Stimulated activated CD8-positive, alpha-beta memory T cell treated with anti-CD3 and anti-CD28 coated beads, Interleukin-4, amount 100 ng/mL, for 1 hour (primary cell): ENCODE measurements at places on chromosomes 4 and X.

DNA sequence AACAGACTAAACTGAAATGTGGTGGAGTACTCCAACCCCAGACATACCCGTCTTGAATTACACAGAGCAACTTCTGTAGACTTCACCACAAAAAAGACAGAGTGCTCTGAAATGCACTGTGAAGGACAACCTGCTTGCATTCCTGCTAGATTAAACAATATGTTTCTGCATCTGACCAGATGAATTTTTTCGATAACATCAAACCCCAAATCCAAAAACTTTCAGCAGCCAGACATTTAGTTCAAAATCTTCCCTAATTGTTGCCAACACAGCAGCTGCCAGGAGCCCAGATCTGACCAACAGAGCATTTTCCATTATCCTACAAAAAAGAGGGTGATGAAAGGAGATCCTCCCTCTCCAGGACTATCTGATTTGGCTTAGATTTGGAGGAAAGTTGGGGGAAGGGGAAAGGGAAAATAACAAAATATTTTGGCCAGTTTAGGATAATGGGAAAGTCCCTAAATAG lies 356.5 kb downstream of the PDGFC start:
- no peak for DNase-seq

GRCh38 chr4:76620723-76621468 lies 185.9 kb downstream of the SHROOM3 start:
- DNase-seq: no peak

DNA sequence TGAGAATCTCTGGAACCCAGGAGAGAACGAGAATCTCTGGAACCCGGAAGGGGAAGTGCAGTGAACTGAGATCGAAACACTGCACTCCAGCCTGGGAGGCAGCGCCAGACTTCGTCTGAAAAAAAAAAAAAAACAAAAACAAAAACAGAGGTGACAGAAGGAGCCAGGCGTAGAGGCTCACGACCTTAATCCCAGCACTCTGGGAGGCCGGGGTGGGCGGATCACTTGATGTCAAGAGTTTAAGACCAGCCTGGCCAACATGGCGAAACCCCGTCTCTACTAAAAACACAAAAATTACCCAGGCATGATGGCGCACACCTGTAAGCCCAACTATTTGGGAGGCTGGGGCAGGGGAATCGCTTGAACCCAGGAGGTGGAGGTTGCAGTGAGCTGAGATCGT lies 17.0 kb downstream of the ZNF280C start:
- DNase-seq: no peak

DNA sequence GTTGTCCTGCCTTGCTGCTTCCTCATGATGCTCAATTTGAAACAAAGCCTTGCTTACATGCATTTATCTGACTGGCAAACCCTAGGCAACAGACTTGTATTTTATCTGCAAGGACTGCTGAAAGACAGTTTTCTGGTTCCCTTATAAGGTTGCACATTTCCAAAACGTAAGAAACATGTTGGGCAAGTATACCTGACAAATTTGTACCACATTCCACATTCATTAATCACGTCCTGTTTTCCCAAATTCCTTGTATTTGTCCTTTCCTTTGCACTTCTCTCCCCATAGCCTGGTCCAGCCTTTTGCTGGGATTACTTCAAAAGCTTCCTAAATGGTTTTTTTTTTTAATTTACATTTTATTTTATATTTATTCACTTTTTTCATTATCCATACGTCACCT lies 310.1 kb downstream of the PPP3CA start:
- DNase-seq: no peak

- no peak for DNase-seq
Measured at GRCh38 chr4:46554760-46555465, 165.0 kb upstream of the GABRA2 start.

DNA sequence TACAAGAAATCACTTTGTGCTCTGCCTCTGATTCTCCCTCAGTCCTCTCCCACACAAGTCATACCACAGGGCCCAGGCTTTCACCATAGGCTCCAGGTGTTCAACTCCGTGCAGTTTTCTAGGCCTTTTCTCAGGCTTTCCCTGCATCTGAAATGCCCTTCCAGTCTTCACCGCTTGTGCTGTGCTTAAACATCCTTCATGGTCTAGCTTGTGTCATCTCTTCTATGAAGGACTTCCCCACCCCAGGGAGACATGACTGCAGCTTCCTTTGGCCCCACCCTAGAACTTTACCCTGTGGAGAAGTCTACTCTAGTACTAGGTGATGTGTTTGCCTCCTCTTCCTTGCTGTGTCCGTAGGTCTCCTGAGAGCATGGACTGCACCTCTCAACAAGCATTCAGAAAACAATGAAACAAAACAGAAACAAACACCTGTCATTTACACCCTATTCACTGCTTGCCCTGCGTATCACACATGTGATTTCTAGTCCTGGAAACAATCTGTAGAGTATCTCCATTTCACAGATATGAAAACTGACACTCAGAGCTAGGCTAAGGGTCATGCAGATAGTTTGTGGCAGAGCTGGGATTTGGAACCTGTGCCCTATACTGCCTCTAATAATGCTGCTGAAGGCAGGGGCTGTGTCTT lies 22.7 kb upstream of the LEF1 start:
- no peak for DNase-seq

GRCh38 chrX:26778320-26778888 lies 562.4 kb downstream of the MAGEB5 start:
- DNase-seq: no peak

- DNase-seq: no peak
Measured at GRCh38 chrX:68419975-68420374, 13.3 kb downstream of the OPHN1 start.

DNA sequence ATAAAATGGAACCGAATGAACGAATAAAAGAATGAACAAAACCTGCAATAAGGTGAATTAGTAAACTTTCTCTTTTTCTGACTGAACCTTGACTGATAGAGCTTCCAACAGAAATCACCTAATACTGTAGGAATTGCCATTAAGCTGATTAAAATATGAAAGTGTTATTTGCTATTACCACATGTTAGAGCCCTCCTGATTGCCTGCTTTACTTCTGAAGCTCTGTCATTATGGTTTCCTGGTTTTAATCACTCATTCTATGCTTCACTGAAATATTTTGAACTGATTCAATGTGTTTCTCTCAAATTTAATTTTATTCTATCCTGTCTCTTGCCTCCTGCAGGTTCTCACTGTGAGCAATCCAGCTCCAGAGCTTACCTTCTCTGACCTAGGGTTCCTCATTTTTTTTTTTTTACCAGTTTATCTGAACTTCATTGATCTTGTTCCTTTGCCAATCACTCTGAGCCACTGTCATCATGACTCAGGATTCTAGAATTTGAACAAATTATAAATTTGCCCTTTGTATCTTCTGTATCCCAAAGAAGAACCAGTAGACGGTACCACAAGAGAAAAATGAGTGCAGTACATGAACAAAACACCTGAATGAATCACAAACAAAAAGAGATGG lies 48.1 kb upstream of the UGT2B15 start:
- no peak for DNase-seq

GRCh38 chr4:56666279-56666678 lies 14.8 kb downstream of the HOPX start:
- no peak for DNase-seq

GRCh38 chr4:105120626-105121025 lies 26.1 kb upstream of the TET2 start:
- DNase-seq: no peak

GRCh38 chr4:5972571-5972970 lies 45.7 kb downstream of the C4orf50 start:
- no peak for DNase-seq

GRCh38 chr4:94409962-94410361 lies 41.8 kb upstream of the PDLIM5 start:
- DNase-seq: no peak

- DNase-seq: no peak
Measured at GRCh38 chr4:149706942-149707341, 108.7 kb downstream of the IQCM start.

DNA sequence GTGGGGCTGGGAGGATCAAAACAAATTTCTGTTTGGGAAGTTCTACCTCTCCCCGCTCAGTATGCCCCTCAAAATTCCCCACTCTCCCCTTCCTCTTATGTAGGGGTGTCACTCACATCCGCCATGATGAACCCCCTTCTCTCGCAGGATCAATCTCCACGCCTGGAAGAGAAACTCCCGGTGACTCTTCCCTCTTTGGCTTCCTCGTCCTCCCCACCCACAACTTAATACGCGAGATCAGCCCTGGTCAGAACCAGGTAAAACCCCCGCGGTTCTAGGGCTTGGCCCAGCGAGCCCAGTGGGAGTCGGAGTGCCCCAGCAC lies 427 bp downstream of the LAMTOR3 start:
- DNase-seq: no peak

GRCh38 chr4:28092610-28093009 lies 1232.0 kb downstream of the STIM2 start:
- no peak for DNase-seq

DNA sequence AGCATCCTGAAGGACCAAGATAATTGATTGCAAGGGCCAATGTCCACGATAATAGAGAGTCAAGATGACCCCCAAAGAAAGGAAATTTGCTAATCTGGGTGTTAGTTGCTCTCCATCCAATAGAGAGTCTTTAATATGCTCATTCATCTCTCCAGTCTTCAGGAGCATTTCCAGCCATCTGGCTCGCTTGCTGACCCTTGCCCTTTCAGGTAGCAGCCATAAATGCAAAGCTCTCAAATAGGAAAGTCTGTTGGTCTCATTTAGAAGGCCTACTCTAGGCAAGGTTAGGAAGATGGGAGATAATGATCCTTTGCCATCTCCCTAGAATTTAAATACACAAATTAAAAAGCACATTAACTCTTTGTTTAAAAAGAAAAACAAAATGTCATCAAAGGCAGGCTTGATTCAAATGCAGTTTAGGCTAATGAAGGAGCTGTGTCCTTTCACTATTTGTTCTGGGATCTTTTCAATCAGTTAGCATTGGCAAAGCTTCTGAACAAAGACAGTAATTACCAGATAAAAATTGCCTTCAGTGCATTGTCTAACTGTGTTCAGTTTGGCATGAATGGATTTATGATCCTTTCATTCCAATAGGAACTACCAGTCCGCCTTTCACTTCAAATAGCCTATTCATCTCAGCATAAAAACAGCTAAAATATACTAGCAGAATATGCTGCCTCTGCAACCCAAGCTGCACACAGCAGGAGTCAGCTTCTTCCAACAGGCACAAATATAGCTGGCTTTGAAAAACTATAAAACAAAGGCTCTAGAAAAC lies 49.6 kb upstream of the ATXN3L start:
- no peak for DNase-seq
